WERI-Rb-1 (cell line): ENCODE measurements at places on chromosomes 4 and X.

GRCh38 chr4:152983774-152984411, 47.8 kb downstream of the FHDC1 start:
- no peak for DNase-seq

DNA sequence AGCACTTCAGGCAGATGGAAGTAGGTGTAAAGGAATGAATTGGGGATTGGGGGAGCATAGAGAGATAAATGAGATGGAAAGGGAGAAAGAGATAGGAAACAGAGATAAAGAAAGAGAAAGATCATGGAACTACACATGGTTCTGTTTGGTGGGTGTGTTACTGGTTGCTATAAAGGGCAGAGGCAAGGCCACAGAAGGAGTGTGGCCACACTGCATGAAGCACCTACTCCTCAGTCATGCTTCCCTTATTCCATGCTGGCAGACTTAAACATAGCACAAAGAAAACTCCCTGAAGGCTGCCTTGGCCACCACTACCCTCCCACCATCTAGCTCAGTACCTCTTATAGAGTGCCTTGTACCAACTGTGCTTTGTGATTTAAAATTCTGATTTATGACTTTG, 56.9 kb downstream of the OPHN1 start:
- DNase-seq, result no peak

- DNase-seq, result no peak
Measured at GRCh38 chr4:121472937-121473721, 92.3 kb upstream of the QRFPR start.

- DNase-seq, result no peak
Measured at GRCh38 chrX:120499301-120500072, 30.4 kb upstream of the LAMP2 start.

DNA sequence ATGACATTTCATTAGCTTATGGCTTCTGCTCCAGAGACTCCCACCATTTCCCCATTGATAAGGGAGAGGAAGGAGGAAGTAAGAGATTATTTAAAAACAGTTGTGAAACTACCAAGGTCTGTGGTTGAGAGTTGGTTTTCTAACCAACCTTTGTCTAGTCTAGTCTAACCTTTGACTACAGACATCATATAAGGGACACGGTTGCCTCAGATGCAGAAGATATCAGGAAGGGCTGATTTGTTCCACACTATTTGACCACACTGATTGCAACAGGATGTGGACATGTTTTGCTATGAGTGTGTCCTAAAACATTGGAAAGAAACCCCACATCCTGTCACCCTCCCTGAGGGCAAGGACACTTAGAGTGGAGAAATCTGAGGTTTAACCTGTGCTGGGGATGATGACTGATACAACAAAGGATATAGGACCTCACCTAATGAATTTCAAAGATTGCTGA, 53.0 kb downstream of the COQ2 start:
- DNase-seq, result no peak
